ENCODE measurements at places on chromosomes 5 and 9. TPM values are rescaled to one million over a fixed set of nuclear protein-coding genes. Genes with fewer than 3 reads are reported as not detected.

The GPR151 gene
- total RNA-seq: not detected

The N4BP3 gene
- 3.0 TPM for total RNA-seq

The COL15A1 gene
- 60.3 TPM for total RNA-seq

The AQP7 gene
- 136 TPM for total RNA-seq

The ORM2 gene
- 2.4 TPM for total RNA-seq

The HRCT1 gene
- total RNA-seq: 24.4 TPM

The FAM163B gene
- not detected for total RNA-seq

The SLC34A1 gene
- total RNA-seq: not detected

The LCP2 gene
- 52.7 TPM for total RNA-seq

The SEMA4D gene
- total RNA-seq: 9.0 TPM

The STK10 gene
- 32.6 TPM for total RNA-seq

The GABRA1 gene
- total RNA-seq: not detected

The CLIC3 gene
- total RNA-seq: not detected

The AQP3 gene
- total RNA-seq: 12.3 TPM

The ZNF608 gene
- 17.2 TPM for total RNA-seq

The MAMDC2 gene
- total RNA-seq: 25.1 TPM
